ENCODE measurements at places on chromosomes 5 and 9.

DNA sequence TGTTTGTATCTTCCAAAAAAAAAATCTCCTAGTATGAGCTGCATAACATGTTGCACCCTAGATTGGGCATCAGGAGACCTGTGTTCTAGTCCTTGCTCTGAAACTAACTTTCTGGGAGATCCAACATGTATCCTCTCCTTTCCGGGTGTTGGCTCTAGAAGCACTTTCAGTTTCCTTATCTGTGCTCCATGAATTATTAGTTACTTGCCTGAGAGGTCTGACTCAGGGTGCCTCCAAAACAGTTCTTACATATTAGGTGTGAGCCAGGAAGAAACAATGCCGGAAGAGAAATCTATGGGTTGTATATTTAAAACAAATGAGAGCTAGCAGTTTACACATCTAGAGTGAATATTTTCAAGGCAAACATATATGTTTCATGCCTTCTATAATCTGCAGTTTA, 36.7 kb upstream of the SLC36A2 start:
- no peak for DNase-seq

- DNase-seq, result no peak
Measured at GRCh38 chr5:54807421-54807820, 178.0 kb downstream of the ESM1 start.

GRCh38 chr5:150129813-150130492, 25.7 kb downstream of the PDGFRB start:
- DNase-seq, result no peak

DNA sequence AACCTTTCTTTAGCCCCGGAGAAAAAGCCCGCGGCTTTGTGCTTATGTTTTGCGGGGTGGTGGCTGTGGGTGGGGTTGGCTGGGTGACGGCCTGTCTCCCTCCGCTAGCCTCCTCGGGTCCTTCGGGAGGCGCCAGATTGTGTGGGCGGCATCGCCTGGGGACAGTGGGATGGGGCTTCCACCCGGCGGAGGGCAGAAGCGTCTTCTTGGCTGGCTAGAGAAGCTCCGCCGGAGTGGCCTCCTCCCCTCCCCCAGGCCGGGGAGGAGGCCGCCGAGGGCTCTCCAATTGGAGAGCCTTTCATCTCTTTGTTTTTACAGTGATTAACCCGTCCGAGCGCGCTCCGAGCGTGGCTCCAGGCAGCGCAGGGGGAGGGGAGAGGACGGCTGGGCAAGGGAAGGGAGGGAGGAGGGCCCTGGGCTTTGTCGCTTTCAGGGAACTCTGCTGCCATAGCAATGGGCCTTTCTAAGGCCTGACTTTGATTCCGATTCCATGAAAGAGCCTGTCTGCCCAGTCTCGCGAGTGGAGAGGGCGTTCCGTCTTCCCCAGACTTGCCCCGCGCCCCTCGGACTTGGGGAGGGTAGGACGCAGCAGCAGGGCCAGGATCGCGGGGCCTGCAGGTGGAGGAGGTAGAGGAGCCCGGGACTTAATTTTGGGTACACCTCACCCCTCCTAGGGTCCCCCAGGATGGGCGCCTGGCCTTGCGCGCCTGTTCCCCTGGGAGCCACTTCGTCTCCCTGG, 36.7 kb upstream of the TIFAB start:
- DNase-seq, result no peak

- no peak for DNase-seq
Measured at GRCh38 chr9:35882996-35883395, 12.8 kb upstream of the OR13J1 start.

DNA sequence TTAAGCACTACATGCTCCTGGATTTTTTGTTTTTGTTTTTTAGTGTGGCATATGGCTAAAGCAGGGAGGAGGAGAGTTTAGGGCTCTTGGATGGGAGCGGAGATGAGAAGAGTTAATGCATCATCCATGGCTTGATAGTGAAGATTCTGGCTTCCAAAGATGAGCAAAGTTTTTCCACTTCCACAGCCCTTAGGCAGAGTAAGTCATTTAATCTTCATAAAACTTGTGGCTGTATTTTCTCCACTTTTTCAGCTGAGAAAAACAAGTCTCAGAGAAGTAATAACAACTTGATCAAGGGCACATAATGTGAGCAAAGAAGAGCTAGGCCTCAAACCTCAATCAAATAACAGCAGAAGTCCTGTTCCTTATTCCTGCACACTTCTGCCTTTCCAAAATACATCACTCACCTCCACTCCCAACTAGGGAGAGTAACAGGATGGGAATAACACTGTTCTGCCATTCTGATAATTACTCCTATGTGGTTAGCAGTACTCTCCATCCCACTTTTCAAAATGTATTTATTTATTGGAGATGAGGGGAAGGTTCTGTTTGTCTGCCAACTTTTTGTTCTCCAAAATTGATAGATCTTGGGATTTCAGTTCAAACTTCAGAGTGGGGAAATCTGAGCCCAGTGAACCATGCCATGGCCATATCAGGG, 53.7 kb upstream of the DPYSL3 start:
- DNase-seq, result no peak

- no peak for DNase-seq
Measured at GRCh38 chr9:136673975-136674785, 11.5 kb downstream of the EGFL7 start.

DNA sequence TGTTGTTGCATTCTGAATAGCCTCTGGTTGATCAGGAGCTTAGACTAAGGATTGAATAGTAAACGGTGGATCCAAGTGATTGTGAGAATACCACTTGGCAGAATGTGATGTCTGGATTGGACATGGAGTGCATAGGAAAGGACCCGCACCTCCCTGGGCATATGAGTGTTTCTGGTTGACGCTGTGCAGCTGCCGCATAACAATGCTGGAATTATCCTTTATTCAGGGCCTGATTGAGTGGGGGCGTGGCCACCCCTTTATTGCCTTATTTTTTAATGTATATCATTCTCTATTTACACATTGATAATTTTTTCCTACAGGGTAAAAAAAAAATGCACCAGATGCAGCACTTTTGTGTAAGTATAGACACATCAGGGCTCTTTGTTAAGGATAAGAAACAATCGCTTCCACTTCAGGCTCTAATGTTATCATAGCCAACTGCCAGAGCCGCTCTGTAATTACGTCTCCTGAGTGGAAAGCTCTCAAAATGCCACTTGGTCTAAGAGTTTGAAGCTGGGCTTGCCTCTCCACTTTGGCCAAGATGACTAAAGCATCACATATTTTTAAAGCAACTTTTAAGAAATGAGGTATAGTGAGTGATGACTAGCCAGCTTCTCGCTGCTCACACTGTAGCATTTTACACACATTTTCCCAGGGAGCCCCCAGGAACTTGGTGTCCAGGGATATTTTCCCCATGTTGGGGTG, 5.7 kb downstream of the FGD3 start:
- no peak for DNase-seq

DNA sequence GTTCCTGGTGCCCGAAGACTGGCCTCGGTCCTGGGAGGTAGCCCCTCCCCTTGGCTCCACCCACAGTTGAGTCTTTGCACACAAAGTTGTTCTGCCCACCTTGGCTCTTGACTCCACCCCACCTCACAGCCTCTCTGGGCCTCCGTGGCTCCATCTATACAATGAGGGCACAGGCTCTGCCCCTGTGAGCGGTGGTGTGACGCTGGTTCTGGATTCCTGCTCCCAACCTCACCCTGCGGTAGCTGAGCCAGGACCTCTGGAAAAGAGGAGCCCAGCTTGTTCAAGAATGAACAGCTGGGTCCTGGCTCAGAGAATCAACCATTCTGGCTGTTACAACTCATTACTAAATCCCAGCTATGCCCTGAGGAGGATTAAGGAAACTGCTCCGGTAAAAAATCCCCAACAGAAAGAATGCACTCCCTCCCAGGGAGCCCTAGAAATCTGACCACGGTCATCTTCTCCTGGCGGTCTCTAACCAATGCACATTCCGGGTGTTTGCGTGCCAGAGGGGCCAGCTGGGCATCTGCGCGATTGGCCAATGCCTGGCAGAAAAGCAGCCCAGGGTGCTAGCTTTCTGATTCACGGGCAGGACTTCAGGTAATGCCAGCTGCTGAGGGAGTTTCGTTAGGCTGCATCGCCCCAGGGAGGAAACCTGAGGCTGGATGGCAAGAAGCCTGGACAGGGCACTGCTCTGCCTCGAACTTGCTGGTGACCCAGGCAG, 9.9 kb upstream of the GRHPR start:
- DNase-seq, result no peak

- no peak for DNase-seq
Measured at GRCh38 chr9:32136700-32137339, 247.6 kb upstream of the ACO1 start.

GRCh38 chr5:169609716-169610115, 26.1 kb downstream of the SPDL1 start:
- no peak for DNase-seq

DNA sequence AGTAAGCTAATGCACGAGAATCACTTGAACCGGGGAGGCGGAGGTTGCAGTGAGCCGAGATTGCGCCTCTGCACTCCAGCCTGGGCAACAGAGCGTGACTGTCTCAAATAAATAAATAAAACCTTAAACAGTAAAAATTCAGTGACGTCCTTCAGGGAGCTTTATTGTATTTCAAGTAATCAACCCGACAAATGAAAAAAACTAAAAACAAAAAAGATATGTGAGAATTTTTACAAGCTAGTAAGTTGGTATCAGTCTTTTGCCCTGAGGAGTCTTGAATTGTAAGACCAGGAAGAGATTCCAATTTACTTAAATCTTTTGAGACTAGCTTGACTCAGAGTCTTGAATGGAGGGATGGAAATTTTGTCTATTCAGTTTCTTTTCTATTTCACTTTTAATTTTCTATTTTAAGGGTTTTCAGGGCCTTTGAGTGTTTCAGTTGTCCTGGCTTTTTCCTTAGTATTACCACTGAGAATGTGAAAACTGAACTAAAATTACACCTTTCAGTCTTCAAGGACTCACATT, 126.0 kb upstream of the DHFR start:
- DNase-seq, result no peak

DNA sequence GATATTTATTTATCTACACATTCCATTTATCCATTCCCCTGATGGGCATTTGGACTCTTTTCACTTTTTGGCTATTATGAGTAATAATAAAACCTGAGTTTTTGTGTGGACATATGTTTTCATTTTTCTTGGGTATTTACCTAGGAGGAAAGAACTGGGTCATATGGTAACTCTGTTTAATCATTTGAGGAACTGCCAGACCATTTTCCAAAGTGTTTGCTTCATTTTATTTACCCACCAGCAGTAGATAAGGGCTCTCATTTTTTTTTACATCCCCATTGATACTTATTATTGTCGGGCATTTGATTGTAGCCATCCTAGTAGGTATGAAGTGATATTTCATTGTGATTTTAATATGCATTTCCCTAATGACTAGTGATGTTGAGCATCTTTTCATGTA, 7.7 kb upstream of the PTPDC1 start:
- DNase-seq, result no peak

- no peak for DNase-seq
Measured at GRCh38 chr9:114851306-114851705, 45.5 kb upstream of the TNFSF15 start.

DNA sequence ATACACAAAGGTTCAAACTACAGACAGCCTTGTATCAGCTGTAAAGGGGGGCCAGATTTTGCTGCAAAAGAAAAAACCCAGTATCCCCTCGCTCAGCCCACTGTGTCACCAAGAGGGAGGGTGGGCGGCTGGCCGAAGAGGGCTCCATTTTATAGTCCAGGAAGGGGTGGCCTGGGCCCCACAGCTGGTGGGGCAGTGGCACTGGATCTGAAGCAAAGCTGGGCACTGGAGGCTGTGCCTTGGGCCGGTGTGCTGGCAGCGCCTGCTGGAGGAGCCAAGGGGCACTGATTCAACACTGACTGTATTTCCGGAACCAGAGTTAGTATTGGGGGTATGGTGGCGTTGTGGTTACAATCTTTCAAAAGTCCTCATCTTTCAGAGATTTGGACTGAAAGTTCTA, 9.1 kb downstream of the BRD3 start:
- no peak for DNase-seq

DNA sequence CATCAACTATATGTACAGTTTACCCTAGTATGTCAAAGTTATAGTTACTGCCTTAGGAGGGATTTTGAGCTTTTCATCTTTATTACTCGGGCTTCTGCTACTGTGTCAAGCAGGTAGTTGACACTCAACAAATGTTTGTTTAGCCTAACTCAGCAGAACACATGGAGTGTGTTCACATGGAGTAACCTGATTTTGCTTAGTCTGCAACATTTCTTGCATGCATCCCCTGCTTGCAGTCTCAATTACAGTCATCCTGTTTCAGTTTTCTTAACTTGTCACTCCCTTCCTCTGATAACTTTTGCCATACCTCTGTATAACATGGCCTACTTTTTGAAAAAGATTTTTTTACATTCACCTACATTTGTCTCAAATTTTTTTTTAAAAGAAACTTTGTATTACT, 135.5 kb downstream of the NMUR2 start:
- DNase-seq, result no peak

- no peak for DNase-seq
Measured at GRCh38 chr5:157729858-157730257, 1.4 kb upstream of the THG1L start.

- no peak for DNase-seq
Measured at GRCh38 chr5:5512543-5512942, 90.1 kb downstream of the ICE1 start.

DNA sequence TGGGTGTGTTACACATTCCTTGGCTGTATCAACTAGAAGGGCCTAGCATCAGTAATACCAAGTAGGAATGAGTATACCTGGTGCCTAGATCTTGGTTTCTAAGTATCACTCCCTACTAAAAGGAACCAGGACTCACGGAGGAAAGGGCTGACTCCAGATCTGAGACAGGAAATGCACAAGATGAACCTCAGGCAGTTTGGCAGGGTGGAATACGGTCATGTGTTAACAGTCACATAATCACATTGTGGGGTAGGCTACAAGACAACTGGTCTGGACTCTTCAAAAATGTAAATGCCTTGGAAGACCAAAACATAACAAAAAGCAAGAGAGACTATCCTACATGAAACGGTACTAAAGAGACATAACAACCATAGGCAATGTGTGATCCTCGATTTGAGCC, 158.8 kb downstream of the CRB2 start:
- DNase-seq, result no peak

DNA sequence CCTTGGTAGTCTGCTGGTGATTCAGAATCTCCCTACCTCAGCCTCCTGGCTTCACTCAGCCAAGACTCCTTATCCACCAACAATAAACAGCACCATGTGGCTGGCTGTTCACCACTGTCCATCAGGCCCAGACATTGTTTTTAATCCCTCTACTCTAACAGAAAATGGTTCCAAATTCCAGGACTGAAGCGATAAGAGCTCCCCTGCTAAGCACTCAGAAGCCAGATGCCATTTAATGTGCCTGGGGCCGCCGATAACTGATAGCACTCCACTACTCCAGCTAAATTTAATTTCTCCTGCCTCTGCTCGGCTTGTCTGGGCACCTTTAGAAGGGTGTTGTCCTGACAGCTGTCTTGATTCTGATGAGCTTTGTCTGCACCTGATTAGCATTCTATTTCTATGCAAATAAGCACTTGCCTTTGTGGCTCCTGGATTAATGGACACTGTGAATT, 47.1 kb downstream of the ZNF622 start:
- no peak for DNase-seq

Measured in stimulated activated CD4-positive, alpha-beta T cell treated with anti-CD3 and anti-CD28 coated beads, Interleukin-1b, Interleukin-23, amount 100 ng/mL, for 1 hour (primary cell).